Tibial nerve (tissue), 4 donors: ENCODE measurements at places on chromosomes 6 and 20.

DNA sequence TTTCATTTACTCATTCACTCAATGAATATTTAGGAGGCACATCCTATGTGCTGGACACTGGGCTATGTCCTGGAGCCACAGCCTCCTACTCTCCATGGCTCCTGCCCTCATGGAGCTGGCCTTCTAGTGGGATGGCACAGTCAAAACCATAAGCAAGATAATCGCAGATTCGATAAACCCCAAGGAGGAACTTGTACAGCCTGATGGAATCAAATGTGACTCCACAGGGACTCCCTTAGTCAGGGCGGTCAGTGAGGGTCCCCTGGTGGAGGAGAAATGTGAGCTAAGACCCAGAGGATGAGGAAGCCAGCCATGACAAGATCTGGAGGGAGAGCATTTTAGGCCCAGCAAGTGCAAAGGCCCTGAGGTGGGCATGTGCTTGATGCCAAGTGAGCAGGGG lies 211.9 kb downstream of the PREX1 start:
- no peaks in the 10 kb centered on the region for H3K4me1 ChIP-seq
- no peak overlapping the region for H3K4me3 ChIP-seq
- H3K27me3 ChIP-seq, result no peaks in the 10 kb centered on the region
- no peaks in the 10 kb centered on the region for H3K36me3 ChIP-seq
- H3K27ac ChIP-seq, result no peak overlapping the region
- no peak for DNase-seq

DNA sequence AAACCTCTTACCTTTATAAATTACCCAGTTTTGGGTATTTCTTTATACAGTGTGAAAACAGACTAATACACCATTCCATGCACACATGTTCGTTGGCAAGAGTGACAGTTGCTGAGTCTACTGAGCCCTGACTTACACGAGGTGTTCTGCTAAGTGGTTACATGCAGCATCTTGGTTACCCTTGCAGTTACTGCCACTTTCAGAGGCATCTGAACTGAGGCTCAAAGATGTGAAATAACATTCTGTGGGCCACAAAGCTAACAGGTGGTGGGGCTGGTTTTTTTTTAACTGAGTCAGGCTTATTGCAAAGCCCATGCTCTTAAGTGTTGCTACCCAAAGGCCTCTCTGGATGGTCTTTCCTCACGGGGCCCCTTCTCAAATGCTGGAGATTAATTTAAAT lies 54.4 kb upstream of the GTSF1L start:
- no peak for DNase-seq
- no peak overlapping the region for H3K4me3 ChIP-seq
- no peaks in the 10 kb centered on the region for H3K4me1 ChIP-seq
- no peaks in the 10 kb centered on the region for H3K36me3 ChIP-seq
- no peaks in the 10 kb centered on the region for H3K27me3 ChIP-seq

DNA sequence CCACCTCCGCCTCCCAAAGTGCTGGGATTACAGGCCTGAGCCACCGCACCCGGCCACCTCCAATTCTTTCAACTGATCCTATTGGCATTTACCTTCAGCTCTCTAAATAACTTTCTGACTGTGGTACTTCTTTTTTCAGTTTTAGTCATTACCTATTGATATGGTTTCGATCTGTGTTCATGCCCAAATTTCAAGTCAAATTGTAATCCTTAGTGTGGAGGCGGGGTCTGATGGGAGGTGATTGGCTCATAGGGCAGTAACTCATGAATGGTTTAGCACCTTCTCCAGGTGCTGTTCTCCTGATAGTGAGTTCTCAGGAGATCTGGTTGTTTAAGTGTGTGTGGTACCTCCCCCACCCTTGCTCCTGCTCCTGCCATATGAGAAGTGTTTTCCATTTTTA lies 140.9 kb downstream of the LPA start:
- DNase-seq, result no peak
- no peak overlapping the region for H3K27ac ChIP-seq
- H3K27me3 ChIP-seq, result no peaks in the 10 kb centered on the region
- H3K36me3 ChIP-seq, result no peaks in the 10 kb centered on the region

DNA sequence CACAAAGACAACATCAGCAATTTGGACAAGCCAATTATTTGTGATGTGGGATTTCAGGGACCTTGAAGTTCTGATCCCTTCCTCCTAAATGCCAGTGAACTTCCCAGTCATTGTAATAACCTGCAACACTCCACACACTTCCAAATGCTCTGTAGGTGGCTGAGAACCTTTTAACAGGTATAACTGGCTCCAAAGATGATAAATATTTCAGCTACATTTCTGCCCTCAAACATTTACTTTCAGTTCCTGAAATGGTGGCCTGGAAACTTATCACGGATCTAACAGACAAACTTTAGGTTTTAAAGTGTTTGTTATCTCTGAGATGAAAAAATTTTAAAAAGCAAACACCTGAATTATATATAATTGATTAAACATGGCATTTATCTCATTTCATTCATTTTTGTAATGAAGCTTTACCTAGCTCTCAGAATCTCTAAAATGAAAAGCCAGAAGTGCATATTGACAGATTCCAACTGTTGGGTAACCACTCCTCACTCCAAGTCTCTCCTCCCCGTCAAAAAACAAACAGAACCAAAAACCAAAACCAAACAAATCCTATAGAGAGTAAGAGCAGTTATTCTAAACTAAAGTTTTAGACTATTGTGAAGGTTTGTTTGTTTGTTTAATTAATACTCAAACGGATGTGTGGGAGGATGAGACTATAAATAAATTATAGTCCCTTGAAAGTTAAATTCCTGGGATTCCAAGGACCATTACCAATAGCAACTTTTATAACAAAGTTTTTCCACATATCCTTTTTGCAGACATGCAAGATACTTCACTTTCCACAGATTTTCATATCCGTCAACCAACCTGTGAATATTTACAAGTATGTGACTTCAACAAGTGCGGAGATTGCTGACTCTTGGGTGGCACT lies 12.4 kb upstream of the KIAA0408 start:
- H3K4me3 ChIP-seq, result no peak overlapping the region
- no peak for DNase-seq
- H3K27ac ChIP-seq, result no peak overlapping the region
- no peaks in the 10 kb centered on the region for H3K27me3 ChIP-seq

- no peak overlapping the region for H3K4me3 ChIP-seq
- H3K27me3 ChIP-seq, result no peaks in the 10 kb centered on the region
- no peaks in the 10 kb centered on the region for H3K4me1 ChIP-seq
- DNase-seq, result no peak
- no peaks in the 10 kb centered on the region for H3K36me3 ChIP-seq
These were observed 469.8 kb upstream of the SOX4 start for GRCh38 chr6:21123507-21124436.

DNA sequence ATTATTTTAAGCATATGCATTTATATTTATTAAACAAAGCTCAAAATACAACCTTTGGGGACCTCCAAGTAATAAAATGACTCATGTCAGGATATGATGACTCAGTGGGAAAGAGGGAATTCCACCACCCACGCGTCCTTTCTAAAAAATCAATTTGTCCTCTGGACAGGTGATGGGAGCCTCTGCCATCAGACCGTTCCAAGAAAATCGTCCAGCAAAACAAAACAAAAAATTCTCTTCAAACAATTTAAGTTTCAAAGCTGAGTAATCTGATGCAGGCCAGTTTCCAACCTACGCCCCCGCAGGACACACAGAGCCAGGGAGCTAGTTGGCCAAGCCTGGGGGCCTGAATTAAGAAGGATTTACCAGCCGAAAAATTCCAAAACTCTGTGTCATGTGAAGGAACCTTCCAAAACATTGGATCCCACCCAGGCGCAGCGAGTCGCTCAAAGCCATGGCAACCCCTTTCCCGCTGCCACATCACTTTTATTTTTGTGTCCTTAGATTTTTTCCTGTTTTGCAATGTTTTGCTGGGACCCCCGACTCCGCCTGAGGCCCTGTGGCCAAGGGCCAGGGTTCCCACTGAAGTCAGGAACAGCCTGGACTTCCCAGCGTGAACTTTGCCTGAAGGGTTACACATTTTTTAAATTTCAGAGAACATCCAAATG lies 95.3 kb downstream of the NFATC2 start:
- H3K27ac ChIP-seq, result peak overlapping the region; percentile 67
- H3K27me3 ChIP-seq, result no peaks in the 10 kb centered on the region
- H3K4me3 ChIP-seq, result no peak overlapping the region
- peak; percentile 45 for DNase-seq
- no peaks in the 10 kb centered on the region for H3K36me3 ChIP-seq
- H3K4me1 ChIP-seq, result peaks cover 23% of the 10 kb centered on the region

- no peaks in the 10 kb centered on the region for H3K4me1 ChIP-seq
- H3K27ac ChIP-seq, result peak overlapping the region; percentile 64
- no peaks in the 10 kb centered on the region for H3K36me3 ChIP-seq
- no peak overlapping the region for H3K4me3 ChIP-seq
These were observed 14.7 kb downstream of the SESN1 start for GRCh38 chr6:109079981-109080380.

DNA sequence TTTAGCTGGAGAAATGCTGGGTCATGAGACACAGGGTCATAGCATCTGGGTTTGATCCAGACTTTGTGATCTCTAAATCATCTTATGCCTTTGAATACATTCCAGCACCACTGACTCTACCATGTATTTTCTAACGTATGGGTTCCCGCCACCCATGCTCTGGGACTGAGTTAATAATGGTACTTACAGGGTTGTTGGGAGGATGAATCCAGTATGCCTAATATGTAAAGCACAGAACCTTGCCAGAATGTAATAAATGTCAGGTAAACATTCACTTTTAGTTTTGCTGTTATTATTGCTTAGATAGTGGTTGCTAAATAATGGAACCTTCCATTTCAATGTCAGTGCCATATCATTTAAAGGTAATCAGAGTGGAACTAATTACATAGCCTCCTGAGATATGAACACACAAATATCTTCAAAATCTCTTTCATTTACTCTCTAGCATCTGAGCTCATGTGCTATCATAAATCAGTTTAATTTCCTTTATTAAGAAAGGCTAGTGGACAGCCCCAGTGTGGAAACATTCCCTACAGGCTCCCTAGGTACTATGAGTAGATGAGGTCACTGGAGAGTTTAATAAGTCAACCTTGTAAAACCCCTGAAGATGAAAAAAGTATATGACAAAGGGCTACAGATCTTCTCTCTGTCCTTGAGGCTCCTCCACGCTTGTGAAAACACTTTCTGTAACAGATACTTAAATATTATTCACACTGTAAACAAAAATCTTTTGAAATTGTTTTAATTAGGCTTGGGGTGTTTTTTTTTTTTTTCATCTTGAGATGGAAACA lies 226.6 kb downstream of the ALDH8A1 start:
- no peaks in the 10 kb centered on the region for H3K27me3 ChIP-seq
- DNase-seq, result no peak
- H3K4me1 ChIP-seq, result peaks cover 16% of the 10 kb centered on the region
- no peaks in the 10 kb centered on the region for H3K36me3 ChIP-seq
- no peak overlapping the region for H3K27ac ChIP-seq

GRCh38 chr6:137413482-137413881 lies 80.7 kb downstream of the OLIG3 start:
- no peaks in the 10 kb centered on the region for H3K36me3 ChIP-seq
- no peak for DNase-seq
- no peaks in the 10 kb centered on the region for H3K27me3 ChIP-seq

DNA sequence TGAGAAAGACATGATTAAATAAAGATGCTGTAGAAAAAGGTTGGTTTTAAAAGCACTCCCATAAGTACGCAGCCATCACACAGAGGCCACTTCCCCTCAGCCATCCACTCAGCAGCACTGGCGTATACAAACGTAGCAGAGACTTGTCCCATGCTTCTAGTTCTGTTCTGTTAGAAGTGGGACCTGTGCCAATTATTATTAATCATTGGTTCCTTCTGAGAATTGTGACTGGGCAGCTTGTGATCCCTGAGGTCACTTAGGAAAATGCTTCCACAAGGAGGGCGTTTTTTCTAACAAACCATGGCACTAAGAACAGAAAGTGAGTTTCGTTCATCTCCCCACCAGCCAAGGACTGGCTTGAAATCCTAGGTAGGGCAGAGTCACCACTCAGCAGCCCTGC lies 53.9 kb downstream of the FAM120B start:
- peaks cover 18% of the 10 kb centered on the region for H3K4me1 ChIP-seq
- H3K36me3 ChIP-seq, result no peaks in the 10 kb centered on the region

DNA sequence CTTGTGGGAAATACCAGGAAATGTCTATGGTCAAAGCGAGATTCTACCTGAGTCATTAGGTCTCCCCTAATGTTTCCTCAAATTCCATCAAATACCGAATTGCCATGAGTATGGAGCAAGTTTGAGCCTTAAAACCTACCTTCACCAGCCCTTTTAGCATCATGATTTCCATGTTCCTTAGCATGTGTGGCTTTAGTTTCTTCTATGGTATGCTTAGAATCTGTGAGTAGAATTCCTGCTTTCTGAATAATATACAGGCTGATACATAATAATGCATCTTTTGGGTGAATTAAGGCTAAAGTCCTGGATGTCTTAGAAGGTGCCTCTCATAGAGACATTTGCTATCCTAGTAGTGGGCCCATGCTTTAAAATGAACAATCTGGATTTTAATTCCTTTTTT lies 32.0 kb downstream of the TSPYL4 start:
- DNase-seq, result no peak
- no peaks in the 10 kb centered on the region for H3K27me3 ChIP-seq
- no peaks in the 10 kb centered on the region for H3K36me3 ChIP-seq
- no peak overlapping the region for H3K27ac ChIP-seq

- DNase-seq, result peak; percentile 74
- H3K27ac ChIP-seq, result no peak overlapping the region
- H3K4me3 ChIP-seq, result no peak overlapping the region
- peaks cover 10% of the 10 kb centered on the region for H3K4me1 ChIP-seq
- H3K36me3 ChIP-seq, result no peaks in the 10 kb centered on the region
- no peaks in the 10 kb centered on the region for H3K27me3 ChIP-seq
These were observed 19.0 kb downstream of the PXDC1 start for GRCh38 chr6:3732345-3733141.

GRCh38 chr6:136523196-136523595 lies 27.0 kb downstream of the MAP7 start:
- DNase-seq, result no peak
- no peaks in the 10 kb centered on the region for H3K27me3 ChIP-seq
- H3K4me3 ChIP-seq, result no peak overlapping the region
- H3K27ac ChIP-seq, result no peak overlapping the region
- no peaks in the 10 kb centered on the region for H3K36me3 ChIP-seq

DNA sequence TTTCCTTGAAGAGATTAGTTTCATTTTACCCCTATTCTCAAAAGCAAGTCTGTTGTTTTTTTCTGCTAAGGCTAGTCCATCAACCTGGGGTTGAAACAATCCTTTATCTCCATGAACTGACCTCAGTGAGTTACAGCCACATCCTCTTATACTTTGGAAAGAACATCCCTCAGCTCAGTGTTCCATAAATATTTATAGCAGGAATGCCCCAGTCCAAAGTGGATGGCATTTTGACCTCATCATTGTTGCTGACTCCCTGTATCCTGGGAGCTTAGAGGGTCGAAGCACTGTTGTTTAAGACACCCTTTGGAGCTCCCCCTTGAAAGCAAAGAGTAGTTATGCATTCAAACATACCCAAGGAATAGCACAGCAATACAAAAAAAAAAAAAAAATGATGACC lies 16.2 kb upstream of the CDYL start:
- no peaks in the 10 kb centered on the region for H3K27me3 ChIP-seq
- no peaks in the 10 kb centered on the region for H3K4me1 ChIP-seq
- H3K27ac ChIP-seq, result no peak overlapping the region
- no peaks in the 10 kb centered on the region for H3K36me3 ChIP-seq

- DNase-seq, result no peak
- H3K4me3 ChIP-seq, result no peak overlapping the region
- no peaks in the 10 kb centered on the region for H3K4me1 ChIP-seq
- H3K36me3 ChIP-seq, result peaks cover 5% of the 10 kb centered on the region
These were observed 13.4 kb downstream of the ZNF335 start for GRCh38 chr20:45958593-45958992.
